ENCODE measurements at places on chromosomes 3 and 15.

DNA sequence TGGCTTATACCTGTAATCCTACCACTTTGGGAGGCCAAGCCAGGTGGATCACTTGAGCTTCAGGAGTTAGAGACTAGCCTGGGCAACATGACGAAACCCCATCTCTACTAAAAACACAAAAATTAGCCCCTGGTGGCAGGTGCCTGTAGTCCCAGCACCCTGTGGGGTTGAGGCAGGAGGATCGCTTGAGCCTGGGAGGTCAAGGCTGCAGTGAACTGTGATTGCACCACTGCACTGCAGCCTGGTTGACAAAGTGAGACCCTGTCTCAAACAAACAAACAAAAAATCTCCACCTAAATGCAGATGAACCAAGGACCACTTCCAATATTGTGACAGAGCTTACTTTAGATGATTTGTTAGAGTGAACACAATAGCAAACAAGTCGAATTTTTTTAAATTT, 53.7 kb downstream of the TP53BP1 start:
- no peak for DNase-seq

GRCh38 chr15:71780115-71780976, 30.0 kb upstream of the NR2E3 start:
- peak; percentile 52 for DNase-seq

GRCh38 chr3:118833075-118833474, 201.6 kb downstream of the IGSF11 start:
- DNase-seq, result no peak

- DNase-seq, result no peak
These were observed 11.8 kb downstream of the TOP2B start for GRCh38 chr3:25652921-25653320.

- no peak for DNase-seq
These were observed 133.9 kb downstream of the ALDH1A2 start for GRCh38 chr15:57931570-57931969.

GRCh38 chr3:115651599-115651998, 28.3 kb downstream of the GAP43 start:
- no peak for DNase-seq

- DNase-seq, result no peak
These were observed 46.7 kb upstream of the CBLB start for GRCh38 chr3:105915524-105915923.

DNA sequence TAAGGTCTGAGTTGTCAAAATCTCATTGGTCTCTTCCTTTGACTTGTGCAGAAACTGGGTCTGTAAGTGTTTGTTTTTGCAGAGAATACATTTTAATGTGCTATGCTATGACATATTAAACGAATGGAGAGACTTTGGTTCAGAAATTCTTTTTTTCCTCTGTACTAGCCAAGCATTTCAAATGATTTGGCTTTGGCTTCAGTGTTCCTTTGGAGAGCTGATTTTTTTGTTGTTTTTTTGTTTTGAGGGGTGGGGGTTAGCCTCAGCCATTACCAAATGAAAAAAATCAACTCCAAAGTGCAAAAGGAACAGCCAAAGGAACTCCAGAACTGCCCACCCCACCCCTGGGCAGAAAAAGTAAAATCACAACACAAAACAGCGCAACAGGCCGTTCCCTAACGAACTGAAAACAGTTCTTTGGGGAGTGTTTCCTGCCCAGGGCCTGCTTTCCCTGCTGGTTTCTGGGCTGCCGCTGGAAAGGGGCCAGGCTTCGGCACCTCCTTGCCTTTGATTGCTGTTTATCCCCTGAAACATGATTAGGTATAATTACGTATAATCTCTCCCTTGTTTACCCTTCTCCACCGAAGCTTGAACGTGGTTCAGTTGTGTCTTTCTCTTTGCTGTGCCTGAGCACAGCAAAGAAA, 57.6 kb upstream of the NEO1 start:
- DNase-seq, result no peak

DNA sequence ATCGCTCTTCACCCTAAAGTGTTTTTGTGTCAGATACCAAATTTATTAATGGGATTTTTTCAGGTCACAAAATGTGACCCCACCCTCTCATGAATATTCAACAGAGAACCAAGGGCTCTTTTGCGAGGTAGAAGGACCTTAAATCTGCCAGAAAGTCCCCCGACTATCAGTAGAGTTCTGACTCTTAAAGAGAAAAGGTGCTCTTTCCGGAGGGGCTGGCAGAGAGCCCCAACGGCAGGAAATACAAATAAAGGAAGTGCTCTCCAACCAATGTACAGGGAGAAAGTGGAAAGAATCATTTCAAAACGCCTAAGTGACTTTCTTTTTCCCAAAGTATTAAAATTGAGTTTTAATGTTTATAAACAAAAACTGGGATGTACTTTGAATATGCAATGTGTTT, 517.2 kb downstream of the FOXP1 start:
- no peak for DNase-seq

GRCh38 chr3:149970716-149971402, at the start of gene PFN2:
Gene PFN2 (minus strand): TSS chr3:149970895. CDS start chr3:149970856, 39 bp downstream.
- DNase-seq, result no peak

- no peak for DNase-seq
These were observed 70.2 kb downstream of the PCOLCE2 start for GRCh38 chr3:142818651-142819050.

GRCh38 chr3:30286007-30286669, 320.3 kb upstream of the TGFBR2 start:
- peak; percentile 87 for DNase-seq

DNA sequence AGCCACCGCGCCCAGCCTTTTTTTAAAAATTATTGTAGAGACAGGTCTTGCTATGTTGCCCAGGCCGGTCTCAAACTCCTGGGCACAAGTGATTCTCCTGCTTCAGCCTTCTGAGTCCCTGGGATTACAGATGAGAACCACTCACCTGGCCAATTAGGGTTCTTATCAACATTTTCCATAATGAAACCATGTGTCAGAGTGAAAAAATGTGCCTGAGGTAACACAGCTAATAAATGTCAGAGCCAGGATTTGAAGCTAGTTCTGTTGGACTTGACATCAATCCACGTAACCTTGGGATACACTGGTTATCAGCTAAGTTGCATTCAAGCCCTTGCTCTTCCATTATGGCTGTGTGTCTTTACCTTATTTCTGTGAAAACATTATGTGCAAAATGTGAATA, 29.1 kb downstream of the CHST14 start:
- no peak for DNase-seq

DNA sequence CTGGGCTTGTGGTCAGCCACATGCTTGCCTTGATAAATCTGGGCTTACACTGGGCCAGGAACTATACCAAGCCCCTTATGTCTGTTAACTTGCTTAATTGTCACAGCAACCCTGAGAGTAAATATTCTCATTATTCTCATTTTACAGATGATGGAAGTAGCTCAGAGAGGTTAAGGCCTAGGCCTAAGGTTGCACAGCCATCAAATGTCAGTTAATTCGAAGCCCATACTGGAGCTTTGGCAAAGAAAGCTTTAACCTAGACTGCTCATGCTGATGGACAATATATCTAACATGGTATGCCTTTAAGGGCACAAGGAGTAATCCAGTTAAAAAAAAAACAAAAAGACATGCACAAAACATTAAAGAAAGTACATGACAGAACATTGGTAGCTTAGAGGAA, 220.1 kb downstream of the FEZF2 start:
- no peak for DNase-seq

- DNase-seq, result no peak
These were observed 523.9 kb upstream of the RGMA start for GRCh38 chr15:93612953-93613352.

- no peak for DNase-seq
These were observed 5.5 kb downstream of the PAQR5 start for GRCh38 chr15:69304182-69304545.

DNA sequence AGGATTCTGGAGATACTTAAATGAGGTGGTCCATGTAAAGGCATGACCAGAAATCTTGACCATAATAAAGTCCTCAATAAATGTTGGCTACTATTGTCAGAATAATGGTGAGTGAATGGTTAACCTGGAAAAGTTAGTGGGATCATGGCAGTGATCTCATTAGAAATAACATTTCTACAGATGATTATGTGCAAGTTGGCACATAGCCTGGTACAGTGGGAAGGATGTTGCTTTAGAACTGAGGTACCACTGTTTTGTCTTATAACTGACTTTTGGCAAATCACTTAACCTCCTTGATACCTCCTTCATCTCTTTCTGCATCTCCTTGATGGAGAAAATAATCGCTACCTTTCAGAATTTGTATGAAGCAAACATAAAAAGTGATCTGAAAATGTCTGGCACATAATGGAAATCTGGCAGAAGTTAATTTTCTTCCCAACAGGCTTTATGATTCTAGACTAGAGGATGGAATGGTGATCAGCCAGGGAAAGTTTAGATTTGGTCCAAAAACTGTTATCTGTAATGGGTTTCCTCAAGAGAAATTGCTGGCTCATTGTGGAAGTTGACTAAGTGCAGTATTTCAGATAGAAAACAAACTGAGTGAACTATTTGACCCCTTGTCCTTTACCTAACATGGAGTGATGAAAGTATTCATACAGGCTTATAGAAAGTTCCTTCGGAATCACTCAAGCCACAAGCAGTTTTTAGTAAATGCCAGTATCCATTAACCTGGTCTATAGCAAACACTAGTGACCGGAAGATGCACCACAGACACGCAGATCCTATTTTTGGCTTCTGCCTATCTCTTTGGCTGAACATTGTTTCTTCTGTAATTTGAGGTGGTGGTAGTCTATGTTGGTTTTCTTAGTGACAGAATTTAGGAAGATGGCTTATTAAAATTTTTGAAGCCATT, 449.6 kb upstream of the TGFBR2 start:
- DNase-seq, result no peak

DNA sequence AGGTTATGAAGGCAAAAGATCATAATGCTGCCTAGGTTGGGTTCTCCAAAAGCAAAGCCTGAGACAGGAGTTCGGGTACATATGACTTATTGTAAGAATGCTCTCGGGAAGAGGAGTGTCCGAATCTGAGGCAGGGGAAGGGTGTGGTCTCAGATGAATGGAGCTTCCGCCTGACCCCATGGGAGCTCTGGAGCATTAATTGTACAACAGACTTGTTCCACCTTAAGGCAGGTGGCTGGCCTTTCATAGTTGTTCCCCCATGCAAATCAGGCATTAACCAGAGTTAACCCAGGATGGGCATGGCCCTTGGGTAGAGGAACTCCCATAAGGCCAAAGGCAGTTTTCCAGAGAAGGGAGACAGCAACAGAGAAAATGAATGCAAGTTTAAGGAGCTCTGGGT, 170.6 kb downstream of the MYRIP start:
- DNase-seq, result no peak

DNA sequence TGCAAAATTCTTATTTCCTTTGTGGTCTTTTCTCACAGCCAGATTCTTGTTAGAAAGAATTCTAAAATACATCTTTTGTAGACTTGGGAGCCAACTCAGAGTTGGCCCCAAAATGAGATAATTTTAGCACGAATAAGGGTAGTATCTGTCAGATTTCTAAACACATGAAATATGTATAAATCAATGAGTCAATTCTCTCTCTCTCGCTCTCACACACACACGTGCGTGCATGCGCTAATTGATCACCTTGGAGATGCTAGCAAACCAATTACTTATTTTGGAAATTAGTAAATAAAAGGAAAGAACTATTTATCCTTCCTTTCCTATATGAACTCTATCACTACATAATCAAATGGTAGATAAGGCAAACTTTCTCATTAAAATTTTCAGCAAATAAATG, 32.9 kb upstream of the PIK3R4 start:
- DNase-seq, result no peak

DNA sequence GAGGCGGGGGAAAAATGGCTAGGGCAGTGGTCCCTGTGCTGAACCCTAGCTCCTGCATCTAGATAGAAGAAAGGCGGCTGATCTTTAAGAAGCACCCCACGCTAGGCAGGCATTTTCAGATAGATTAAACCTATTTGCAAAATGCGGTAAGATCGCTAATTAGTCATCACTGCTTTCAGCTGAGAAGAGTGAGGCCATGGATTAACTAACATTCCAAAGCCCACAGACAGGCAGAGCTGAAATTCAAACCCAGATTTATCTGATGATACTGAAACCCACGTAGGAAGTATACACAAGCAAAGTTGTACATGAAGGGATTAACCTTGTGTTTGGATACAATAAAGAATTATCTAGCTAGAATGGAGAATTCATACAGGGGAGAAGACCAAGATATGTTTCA, 4.8 kb downstream of the ADPGK start:
- DNase-seq, result no peak

DNA sequence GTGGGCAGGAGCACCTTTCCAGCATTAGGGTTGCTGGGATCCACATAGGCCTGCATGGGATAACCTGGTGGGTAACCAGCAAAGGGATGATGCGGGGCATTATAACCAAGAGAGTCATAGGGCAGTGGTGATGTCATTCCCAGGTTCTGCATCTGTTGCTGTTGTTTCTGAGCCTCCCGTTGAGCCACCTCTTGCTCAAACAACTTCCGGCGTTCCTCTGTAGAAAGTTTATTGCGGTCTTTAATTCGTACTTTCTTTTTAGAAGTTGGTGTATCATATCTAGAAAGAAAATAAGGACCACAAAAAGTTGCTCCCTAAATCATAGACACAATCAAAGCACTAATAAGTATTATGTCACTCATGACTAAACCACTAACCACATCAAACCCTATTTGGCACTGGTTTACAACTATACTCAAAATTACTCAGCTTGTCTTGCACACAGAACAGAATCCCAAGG, 77.8 kb downstream of the NBEAL2 start:
- DNase-seq, result no peak

DNA sequence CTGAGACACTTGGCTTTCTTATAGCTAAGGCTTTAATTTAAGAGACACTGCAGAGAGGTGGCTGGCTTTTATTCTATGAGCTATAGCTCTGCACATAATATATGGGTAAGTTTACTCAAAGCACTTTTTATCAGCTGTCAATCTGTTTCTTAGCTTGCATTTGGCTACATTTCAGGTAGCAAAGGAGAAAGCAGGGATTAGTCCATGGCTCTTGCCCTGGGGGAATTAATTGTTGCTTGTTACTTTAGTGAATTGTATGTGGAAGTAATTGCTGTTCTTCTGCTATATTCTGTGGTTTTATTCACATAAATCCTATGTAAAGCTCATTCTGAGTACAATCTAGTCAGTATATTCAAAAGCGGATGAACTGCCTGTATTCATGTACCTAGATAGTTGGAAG, 14.4 kb upstream of the CCDC39 start:
- DNase-seq, result no peak
